MCF 10A (cell line): ENCODE measurements at places on chromosomes 7 and 10. TPM values are rescaled to one million over a fixed set of nuclear protein-coding genes. Genes with fewer than 3 reads are reported as not detected.

SPRN gene
- not detected in 2 replicates for total RNA-seq

BLOC1S2 gene
- 86.7 and 98.4 TPM in 2 replicates for total RNA-seq

CABCOCO1 gene
- not detected in 2 replicates for total RNA-seq

ARL3 gene
- 6.8 and 7.0 TPM in 2 replicates for total RNA-seq

LRRC61 gene
- 8.4 and 10.1 TPM in 2 replicates for total RNA-seq
